ENCODE measurements at places on chromosomes 6 and 20. TPM values are rescaled to one million over a fixed set of nuclear protein-coding genes. Genes with fewer than 3 reads are reported as not detected.

BEND6 gene
- total RNA-seq: 0.35 TPM

- no peak for DNase-seq
Observed at GRCh38 chr6:167979436-167980139, 17.9 kb upstream of the KIF25 start.

DNA sequence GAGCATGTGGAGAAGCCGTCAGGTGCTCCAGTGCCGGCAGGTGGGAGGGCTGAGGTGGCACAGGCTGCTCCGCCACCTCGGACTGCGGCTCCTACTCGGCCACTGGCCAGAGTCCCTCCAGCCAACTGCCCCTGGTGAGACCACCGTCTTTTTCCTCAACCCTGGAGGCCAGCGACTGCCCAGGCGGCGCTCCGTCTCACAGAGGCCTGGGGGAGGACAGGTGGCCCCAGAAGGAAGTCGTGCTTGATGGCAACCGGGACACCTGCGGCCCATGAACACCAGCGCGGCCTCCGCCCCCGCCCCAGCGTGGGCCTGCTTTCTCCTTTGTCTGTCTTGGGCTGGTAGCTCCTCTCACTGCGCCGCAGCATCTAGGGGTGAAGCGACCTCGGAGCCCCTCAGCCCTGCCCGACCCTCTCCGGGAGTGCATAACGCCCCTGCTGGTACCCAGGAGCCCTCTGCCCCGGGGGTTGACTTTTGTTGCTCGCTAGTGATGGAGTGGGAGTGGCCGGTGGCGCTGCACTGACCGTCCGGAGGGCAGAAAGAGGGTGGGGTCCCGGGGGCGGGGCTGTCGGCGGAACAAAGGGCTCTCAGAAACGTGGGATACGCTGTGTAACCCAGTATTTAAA, 706 bp upstream of the TUBB2B start:
- DNase-seq: no peak

- DNase-seq: peak; percentile 86
Observed at GRCh38 chr6:150418827-150419594, 50.2 kb downstream of the IYD start.

DNA sequence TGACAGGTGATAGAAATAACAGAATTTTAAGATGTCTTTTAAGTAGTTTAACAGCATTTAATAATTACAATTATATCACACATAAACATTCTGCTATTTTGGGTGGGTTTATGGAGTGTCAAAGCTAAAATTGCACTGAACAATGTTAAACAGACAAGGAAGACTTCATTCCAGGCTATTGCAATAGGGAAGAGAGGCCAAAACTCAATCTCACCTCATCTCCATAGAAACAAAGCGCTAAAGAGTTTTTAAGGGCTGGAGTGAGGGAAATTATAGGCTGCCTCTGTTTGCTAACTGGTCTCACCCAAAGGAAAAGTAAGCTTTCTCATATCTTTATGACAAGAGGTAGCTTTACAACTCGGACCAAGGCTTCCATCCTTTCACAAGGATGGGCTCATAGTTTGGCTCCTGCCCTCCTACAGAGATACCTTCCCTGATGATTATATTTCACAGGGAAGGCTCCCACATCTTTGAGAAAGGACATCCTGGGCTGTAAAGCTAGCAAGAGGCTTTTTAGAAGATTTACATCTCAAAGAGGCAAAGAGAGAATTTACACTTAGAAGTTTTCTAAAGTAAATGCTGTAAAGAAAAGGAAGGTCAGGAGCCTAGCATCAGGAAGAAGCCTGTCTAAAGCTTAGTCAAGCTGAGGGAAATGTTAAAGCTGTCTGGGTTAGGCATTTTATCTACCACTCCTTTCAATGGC, 350.2 kb upstream of the IMPG1 start:
- DNase-seq: no peak

DNA sequence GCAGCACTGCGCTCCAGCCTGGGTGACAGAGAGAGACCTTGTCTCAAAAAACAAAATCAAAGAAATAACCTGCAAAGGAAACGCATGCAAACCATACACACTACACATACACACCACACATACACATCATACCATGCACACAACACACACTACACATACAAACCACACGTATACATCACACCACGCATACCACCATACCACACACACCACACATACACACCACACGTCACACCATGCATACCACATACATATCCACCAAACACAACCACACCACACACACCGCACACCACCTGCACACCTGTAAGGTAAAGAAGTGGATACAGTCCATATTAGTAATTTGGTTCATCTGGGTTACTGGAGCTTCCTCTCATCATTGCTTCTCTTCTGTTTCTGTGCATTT, 32.3 kb upstream of the F13A1 start:
- DNase-seq: no peak

- DNase-seq: no peak
Observed at GRCh38 chr6:163489584-163489983, 75.1 kb downstream of the QKI start.

- DNase-seq: no peak
Observed at GRCh38 chr6:121760745-121761144, 325.3 kb downstream of the GJA1 start.

DNA sequence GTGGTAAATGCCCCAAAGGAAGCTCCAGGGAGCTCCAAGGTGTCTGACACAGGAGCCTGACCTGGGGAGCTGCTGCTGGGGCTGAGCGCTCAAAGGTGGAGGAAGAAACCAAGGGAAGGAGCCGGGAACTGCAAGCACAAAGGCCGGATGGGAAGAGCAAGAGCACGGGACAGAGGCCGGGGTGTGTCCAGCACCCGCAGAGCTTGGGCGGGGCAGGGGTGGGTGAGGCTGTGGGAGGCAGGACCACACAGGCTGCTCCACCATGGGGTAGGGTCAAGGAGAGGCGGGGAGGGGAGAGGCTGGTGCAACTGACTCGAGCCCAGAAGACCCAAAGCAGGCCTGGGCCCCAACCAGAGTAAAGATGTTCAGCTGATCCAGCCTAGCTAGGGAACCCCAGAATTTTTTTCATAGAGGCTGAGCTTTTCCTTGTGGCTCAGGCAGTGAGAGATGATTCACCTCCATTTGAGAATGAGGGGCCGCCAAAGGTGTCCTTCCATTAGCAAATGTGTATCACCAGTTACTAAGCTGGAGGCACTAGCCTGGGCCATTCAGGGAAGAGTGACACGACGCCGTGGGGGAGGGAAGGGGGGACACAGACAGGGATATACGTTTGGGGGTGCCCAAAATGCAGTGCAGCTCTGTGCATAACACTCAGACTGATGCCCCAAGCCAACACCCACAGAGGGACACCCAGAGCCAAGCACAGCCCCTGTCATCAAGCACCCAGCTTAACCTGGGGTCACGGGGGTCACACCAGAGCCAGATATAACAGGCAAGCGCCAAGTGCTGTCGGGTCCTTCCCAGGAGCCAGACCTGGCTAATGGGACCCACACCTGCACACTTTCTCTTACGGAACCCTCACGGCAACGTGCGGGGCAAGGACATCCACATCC, 21.3 kb upstream of the TLDC2 start:
- DNase-seq: peak; percentile 61

DNA sequence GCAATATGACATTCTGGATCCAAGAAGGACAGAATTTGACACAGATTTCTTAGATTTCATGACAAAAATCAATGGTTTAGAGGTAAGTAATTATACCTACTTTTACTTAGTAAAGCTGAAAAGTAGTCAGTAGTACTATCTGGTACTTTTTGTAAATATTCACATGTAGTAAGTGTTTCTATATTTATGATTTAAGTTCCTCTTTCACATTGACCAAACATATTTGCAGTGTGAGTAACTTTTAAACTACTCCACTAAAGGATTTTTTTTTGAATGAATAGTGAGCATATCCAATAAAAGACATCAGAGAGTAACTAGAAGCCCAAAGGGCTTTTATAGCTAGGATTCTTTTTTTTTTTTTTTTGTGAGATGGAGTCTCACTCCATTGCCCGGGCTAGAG, 60.8 kb downstream of the DNAH8 start:
- DNase-seq: no peak

DNA sequence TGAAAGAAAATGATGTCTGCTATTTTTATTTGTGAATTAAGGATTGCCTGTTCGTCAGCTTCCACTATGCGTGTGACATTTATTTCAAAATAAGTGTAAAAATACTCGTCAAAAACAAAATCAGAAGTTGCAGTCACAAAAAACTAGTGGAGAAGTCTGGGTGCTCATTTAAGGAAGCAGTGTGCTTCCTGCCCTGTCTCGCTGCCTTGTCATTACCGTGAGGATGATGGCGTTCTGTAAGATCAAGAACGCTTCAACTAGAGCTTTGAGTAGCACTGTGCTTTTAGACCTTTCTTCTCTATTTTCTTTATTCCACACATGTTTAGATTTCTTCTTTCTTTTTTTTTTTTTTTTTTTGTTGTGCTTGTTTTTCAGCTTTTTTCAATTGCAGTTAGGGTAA, 186.9 kb downstream of the TBC1D7 start:
- no peak for DNase-seq

- DNase-seq: no peak
Observed at GRCh38 chr20:49993301-49993751, 10.5 kb downstream of the SNAI1 start.

Data from left ventricle myocardium superior (tissue), 1 donor.